ENCODE measurements at places on chromosomes 7 and 10.

DNA sequence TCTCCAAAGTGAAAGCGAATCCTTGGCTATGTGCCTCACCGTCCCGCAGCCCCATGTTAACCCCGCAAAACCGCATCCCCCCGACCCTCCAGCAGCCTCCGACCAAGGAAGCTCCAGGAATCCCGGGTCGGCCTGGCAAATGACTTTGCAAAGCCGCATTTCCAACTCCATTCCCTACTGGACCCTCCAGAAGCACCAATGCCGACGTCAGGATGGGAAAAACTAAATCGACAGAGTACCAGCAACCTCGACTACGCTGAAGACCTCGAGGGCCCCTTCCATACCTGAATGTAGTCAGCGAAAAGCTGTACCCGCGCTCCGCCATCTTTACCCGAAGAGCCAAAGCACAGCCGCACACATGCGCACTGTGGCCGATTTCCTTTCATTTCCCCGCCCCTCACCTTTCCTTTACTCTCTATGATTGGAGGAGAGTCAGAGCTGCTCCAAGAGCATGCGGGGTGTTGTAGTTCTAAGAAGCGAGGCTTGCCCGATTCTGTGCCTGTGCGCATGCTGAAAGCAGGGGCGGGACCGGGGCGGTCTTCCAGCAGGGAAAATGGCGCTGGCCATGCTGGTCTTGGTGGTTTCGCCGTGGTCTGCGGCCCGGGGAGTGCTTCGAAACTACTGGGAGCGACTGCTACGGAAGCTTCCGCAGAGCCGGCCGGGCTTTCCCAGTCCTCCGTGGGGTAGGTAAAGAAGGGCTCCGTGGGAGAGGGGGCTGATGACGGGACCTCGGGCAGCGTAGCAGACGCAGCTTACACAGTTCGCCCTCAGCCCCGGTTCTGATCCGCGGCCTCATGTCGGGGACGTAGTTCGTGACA, at the start of the genes MRPL32 and PSMA2:
MRPL32 (plus strand) TSS at position 543 of the 818 bp plus-strand sequence; CDS start at position 554, 11 bp downstream.
PSMA2 (minus strand) TSS at position 341 of the 818 bp plus-strand sequence; CDS start at position 325, 16 bp downstream.
- peak; percentile 95 for DNase-seq

GRCh38 chr10:124957404-124957947, 15.6 kb downstream of the ZRANB1 start:
- no peak for DNase-seq

DNA sequence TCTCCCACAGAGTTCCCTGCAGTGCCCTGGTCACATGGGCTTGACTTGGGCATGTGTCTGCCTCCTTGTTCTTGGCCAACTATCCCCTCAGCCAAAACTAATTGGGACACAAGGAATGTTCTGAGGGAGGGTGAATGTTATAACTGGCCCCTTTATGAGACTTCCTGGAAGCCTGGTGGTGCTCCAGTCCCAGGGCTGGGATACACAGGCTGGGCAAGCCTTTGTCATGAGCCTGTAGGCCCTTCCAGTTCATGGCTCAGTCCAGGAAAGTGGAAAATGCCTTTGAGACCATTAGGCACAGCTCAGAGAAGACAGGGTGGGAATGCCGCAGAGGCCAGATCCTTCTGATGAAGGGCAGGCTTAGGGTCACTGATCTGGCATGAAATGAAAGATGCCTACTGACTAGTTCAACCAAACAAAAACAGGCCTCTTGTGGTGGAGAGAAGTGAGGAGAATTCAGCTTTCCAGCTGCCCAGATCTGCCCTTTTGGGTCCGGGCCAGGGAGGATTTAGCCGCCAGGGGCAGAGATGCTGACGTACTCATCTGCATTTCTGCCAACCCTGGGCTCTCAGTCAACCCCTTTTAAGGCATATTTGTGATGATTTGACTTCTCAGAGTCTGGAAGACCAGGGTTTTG, 961.5 kb downstream of the KCNMA1 start:
- peak; percentile 76 for DNase-seq

- DNase-seq, result no peak
Measured at GRCh38 chr10:106636766-106637491, 527.6 kb downstream of the SORCS1 start.

DNA sequence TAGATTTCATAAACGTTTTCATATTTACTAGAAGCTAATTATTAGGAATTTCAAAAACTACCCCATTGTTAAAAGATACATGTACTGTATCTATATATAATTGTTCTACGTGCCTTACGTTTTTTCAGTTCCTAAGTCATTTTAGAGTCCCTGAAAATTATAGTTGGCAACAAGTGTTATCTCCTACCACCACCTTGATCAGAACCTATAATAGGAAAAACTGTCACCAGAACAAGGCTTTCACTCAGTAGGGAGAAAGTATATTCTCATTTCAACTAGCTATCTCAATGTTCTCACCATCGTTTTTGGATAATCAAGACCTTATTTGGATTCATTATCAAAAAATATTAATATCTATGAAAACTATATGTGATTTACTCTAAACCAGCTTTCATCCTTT, 107.7 kb downstream of the CPEB3 start:
- DNase-seq, result no peak
